HFFc6 (cell line): ENCODE measurements at places on chromosomes 3 and 15.

GRCh38 chr15:38758043-38758442 lies 193.4 kb upstream of the RASGRP1 start:
- peak; percentile 79 for DNase-seq
- H3K27me3 ChIP-seq: peaks cover 5% of the 10 kb centered on the region
- no peaks in the 10 kb centered on the region for H3K36me3 ChIP-seq
- peaks cover 56% of the 10 kb centered on the region for H3K4me1 ChIP-seq
- H3K27ac ChIP-seq: peak overlapping the region; percentile 53

- peaks cover 15% of the 10 kb centered on the region for H3K36me3 ChIP-seq
- H3K27me3 ChIP-seq: peaks cover 3% of the 10 kb centered on the region
- peak overlapping the region; percentile 91 for H3K4me3 ChIP-seq
- H3K4me1 ChIP-seq: peaks cover 83% of the 10 kb centered on the region
Measured at GRCh38 chr15:73928241-73928579, 1.9 kb downstream of the LOXL1 start.

DNA sequence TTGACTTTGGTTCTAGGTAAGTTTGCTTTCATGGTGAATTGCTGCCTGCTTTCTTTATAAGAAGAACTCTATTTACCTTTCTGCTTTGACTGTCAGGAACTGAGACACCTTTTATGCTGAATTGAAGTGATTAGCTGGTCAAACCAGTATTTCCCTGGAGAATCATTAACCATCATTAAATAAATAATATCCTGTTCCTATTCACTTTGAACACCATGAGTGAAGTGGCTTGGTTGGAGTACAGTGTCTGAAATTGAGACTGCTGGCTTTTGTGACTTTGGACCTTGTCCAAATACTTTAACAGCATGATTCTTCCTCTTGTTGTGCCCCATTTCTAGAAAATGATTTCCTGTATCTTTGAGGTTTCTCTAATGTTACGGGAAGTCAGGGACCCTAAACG lies 5.6 kb upstream of the TMEM62 start:
- H3K27ac ChIP-seq: no peak overlapping the region
- H3K4me1 ChIP-seq: peaks cover 20% of the 10 kb centered on the region

DNA sequence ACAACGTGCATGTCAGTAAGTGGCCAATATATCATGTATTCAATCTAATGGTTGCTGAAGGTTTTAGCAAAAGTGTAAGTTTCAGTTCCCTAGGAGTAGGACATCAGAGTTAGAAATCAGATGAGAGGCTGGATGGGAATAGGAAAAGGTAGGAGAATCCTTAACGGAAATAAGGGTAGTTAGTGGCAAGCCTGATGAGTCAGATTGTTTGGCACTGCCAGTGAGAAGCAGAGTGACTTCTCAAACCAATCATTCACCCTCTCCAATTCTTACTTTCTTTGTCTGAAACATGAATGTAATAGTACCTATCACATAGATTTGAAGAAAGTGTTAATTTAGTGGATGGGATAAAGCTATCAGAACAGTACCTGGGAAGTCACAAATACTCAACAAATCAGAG lies 894.0 kb downstream of the NTRK3 start:
- H3K4me1 ChIP-seq: peaks cover 35% of the 10 kb centered on the region
- peaks cover 3% of the 10 kb centered on the region for H3K36me3 ChIP-seq
- DNase-seq: no peak

GRCh38 chr3:121718205-121718846 lies 31.2 kb downstream of the GOLGB1 start:
- peaks cover 51% of the 10 kb centered on the region for H3K36me3 ChIP-seq
- H3K4me1 ChIP-seq: no peaks in the 10 kb centered on the region
- H3K27ac ChIP-seq: no peak overlapping the region
- H3K4me3 ChIP-seq: no peak overlapping the region

DNA sequence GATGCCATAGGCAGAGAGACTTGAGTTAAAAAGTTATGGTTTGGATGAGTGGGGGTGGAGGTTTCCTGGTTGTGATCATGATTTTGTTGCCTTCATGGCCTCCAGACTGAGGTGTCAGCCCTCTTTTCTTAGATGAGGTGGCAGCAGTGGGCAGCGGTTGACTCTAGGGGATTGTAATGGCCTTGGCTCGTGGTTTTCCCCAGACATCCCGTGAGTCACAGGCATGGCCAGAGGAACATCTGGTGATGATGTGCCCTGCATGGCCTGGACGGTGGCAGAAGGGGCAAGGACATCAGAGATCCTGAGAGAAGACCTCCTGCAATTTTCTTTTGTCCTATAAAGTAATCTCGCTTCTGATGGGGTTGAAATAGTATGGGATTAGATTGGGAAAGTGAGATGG lies 12.4 kb downstream of the RETNLB start:
- no peaks in the 10 kb centered on the region for H3K36me3 ChIP-seq
- H3K4me1 ChIP-seq: no peaks in the 10 kb centered on the region
- H3K27ac ChIP-seq: no peak overlapping the region
- H3K27me3 ChIP-seq: no peaks in the 10 kb centered on the region; the same call in none of the 2 replicates

GRCh38 chr3:107588217-107588616 lies 65.5 kb downstream of the BBX start:
- H3K4me3 ChIP-seq: no peak overlapping the region
- H3K36me3 ChIP-seq: no peaks in the 10 kb centered on the region
- no peak overlapping the region for H3K27ac ChIP-seq
- no peaks in the 10 kb centered on the region for H3K27me3 ChIP-seq

- H3K4me3 ChIP-seq: no peak overlapping the region
- no peaks in the 10 kb centered on the region for H3K36me3 ChIP-seq
- H3K27me3 ChIP-seq: peaks cover 46% of the 10 kb centered on the region
- H3K4me1 ChIP-seq: no peaks in the 10 kb centered on the region
- no peak overlapping the region for H3K27ac ChIP-seq
- no peak for DNase-seq
Measured at GRCh38 chr15:78734451-78735064, 76.7 kb downstream of the ADAMTS7 start.

GRCh38 chr3:146337991-146338390 lies 87.1 kb upstream of the PLSCR4 start:
- no peaks in the 10 kb centered on the region for H3K36me3 ChIP-seq
- no peak overlapping the region for H3K4me3 ChIP-seq
- no peak overlapping the region for H3K27ac ChIP-seq
- DNase-seq: no peak

- peaks cover 6% of the 10 kb centered on the region for H3K27me3 ChIP-seq
- H3K4me1 ChIP-seq: no peaks in the 10 kb centered on the region
- no peak for DNase-seq
- no peak overlapping the region for H3K27ac ChIP-seq
Measured at GRCh38 chr3:66747261-66747660, 246.4 kb upstream of the LRIG1 start.

GRCh38 chr3:179425075-179425474 lies 26.2 kb downstream of the GNB4 start:
- no peak overlapping the region for H3K27ac ChIP-seq
- no peak overlapping the region for H3K4me3 ChIP-seq
- peaks cover 12% of the 10 kb centered on the region for H3K4me1 ChIP-seq
- no peak for DNase-seq

DNA sequence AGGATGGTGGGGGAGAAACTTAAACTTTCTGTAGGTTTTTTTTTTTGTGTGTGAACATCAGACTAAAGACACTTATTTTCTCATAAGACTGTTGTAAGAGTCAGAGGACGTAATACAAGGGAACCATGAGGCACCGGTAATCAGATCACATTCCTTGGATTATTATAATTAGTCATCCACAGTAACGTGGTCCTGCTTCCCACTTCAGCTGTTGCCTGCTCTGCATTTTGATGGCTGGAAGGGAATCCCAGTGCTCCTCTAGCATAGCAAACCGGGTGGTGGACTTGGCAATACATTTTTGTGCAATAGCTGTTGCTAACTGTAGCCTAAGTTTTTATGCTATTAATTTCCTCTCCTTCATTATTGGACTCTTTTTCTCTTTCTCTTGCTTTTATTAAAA lies 294.8 kb downstream of the NR2F2 start:
- DNase-seq: no peak
- no peak overlapping the region for H3K4me3 ChIP-seq
- H3K4me1 ChIP-seq: no peaks in the 10 kb centered on the region
- no peak overlapping the region for H3K27ac ChIP-seq
- H3K36me3 ChIP-seq: no peaks in the 10 kb centered on the region

DNA sequence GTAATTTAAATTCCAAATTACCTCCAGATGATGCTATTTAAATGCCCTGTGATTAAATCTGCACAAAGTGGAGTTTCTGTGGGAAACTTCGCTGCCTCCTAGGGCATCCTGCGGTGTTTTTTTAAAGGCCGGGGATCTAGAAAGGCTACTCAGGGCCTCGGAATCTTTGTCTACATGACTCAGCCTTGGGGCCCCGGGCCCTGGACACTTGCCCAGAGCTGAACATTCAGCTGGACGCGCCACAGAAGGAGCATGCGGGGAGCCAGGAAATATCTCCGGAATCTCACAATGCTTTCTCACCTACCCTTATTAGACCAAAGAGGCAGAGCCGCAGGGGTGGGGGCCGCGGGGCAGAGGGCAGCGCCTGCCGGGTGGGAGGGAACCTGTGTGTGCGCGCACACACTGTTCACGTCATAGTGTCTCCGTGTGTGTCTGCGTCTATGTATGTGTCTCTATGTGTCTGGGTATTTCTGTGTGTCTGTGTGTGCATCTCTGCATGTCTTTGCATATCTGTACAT lies 145.5 kb upstream of the TPM1 start:
- H3K27me3 ChIP-seq: no peaks in the 10 kb centered on the region
- peak; percentile 98 for DNase-seq
- peak overlapping the region; percentile 62 for H3K4me3 ChIP-seq
- 0 out of 2 replicates have a peak, but pooled peaks cover 4% of the 10 kb centered on the region for H3K36me3 ChIP-seq
- peaks cover 65% of the 10 kb centered on the region for H3K4me1 ChIP-seq

DNA sequence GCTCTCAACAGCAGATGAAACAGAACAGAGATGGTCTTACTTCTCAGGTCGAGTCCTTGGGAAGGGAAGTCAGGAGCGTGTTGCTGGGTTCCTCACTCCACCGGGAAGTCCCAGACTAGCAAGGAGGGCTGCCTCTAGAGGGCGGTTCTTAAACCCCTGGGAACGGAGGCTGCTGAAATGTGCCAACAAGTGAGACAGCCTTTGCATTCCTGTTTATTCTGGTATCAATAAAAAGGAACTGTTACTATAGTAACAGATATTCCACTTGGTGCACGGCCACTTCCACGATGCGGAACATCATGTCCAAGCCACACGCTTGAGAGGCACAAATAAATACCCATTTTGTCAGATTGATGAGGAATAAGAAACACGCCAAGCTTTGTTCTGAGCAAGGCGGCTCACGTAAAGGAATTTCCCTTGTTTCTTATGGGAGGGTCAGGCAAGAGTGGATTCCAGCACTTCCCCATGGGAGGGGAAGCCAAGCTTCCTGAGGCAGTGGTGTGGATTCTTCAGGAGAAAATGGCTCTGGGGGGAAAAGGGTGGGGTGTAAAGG lies at the start of gene FAM107A:
FAM107A (minus strand) TSS at position 123 of the 553 bp plus-strand sequence. CDS start 7,531 bp downstream, outside the sequence.
- no peak for DNase-seq
- H3K4me3 ChIP-seq: peak within 1 kb of the TSS; percentile 49; the same call in 1 of the 2 replicates
- H3K4me1 ChIP-seq: peaks cover 34% of the 10 kb centered on the region
- peaks cover 4% of the 10 kb centered on the region for H3K36me3 ChIP-seq

DNA sequence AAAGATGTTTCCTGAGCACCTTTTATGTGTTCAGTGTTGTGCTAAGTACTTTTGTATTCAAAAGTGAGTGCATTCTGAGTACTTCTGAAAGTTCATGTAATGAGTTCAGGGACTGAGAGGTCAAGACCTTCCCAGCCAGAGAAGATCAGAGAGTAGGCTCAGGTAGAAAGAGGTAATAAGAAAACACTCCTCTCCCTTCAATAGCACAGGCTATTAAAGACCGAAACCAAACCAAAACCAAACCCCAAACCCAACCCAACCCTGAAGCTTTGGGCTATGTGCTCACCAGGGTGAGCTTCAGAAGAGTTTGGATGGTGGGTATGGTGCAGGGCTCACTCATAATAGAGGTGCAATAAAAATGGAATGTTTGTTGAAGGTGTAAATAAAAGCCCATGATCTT lies 76.7 kb upstream of the FAM3D start:
- H3K36me3 ChIP-seq: no peaks in the 10 kb centered on the region
- no peak for DNase-seq
- no peak overlapping the region for H3K27ac ChIP-seq
- H3K27me3 ChIP-seq: peaks cover 4% of the 10 kb centered on the region; the same call in 1 of the 2 replicates
- H3K4me3 ChIP-seq: no peak overlapping the region

DNA sequence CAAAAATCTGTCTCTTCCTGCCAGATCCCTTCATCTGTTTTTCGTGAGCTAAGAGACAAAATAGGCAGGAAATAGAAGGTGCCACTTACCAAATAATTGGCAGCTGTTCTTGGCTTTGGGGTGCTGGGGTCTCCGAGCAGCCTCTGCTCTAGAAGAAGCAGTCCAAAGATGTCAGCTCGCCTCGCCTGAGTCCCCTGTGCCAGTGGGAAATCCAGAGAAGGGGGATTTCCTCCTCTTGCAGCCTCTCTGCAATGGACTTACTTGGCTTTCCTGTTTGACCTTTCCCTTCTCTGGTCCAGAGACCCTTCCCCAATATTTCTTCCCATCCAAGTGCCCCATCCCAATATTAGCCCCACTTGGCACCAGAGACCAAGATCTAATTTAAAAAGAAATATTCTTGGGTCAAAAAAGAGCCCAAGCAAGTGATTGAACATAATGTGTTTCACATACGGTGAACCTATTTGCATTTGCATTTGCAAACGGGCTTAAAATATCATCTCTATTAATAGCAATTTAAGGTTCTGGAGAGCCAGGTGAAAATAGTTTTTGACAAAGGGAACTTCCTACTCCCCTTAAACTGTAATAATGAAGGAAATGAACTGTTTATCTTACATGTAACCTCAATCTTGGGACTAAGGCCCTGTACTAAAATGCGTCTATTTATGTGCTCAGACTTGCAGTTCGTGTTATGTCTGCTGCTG lies 23.2 kb downstream of the CD86 start:
- no peak for DNase-seq
- no peak overlapping the region for H3K4me3 ChIP-seq
- no peak overlapping the region for H3K27ac ChIP-seq
- H3K4me1 ChIP-seq: no peaks in the 10 kb centered on the region
- H3K36me3 ChIP-seq: no peaks in the 10 kb centered on the region
